ENCODE measurements at places on chromosomes 5 and 9. TPM values are rescaled to one million over a fixed set of nuclear protein-coding genes. Genes with fewer than 3 reads are reported as not detected.

The TAF11L2 gene
- total RNA-seq, result not detected

The SLC36A3 gene
- total RNA-seq, result not detected

The ARL14EPL gene
- total RNA-seq, result not detected

The ABITRAM gene
- total RNA-seq, result 21.4 TPM

The CBY3 gene
- not detected for total RNA-seq

The ASS1 gene
- total RNA-seq, result 32.5 TPM

The FGF1 gene
- 66.3 TPM for total RNA-seq

The N4BP3 gene
- 7.3 TPM for total RNA-seq

The ANKRD18B gene
- 17.7 TPM for total RNA-seq

The IL13 gene
- total RNA-seq, result not detected

The SLIT3 gene
- 22.8 TPM for total RNA-seq

The UBAP2 gene
- total RNA-seq, result 75.5 TPM

The SPINK13 gene
- total RNA-seq, result not detected

The CDKN2B-AS1 gene
- total RNA-seq, result 3.6 TPM
